ENCODE measurements at places on chromosomes 6 and 20. TPM values are rescaled to one million over a fixed set of nuclear protein-coding genes. Genes with fewer than 3 reads are reported as not detected.

The TUBE1 gene
- total RNA-seq, result 55.3 TPM

The POM121L2 gene
- not detected for total RNA-seq

The CYP39A1 gene
- total RNA-seq, result not detected

The OGFR gene
- total RNA-seq, result 53.9 TPM

The FABP7 gene
- not detected for total RNA-seq

The TXLNB gene
- 0.08 TPM for total RNA-seq

The MLIP gene
- total RNA-seq, result not detected

The BNIP5 gene
- total RNA-seq, result not detected

The C6orf47 gene
- 18.3 TPM for total RNA-seq

The GGTLC1 gene
- total RNA-seq, result not detected

The NMBR gene
- not detected for total RNA-seq

The PRRT1 gene
- total RNA-seq, result 0.37 TPM

The SYNDIG1 gene
- not detected for total RNA-seq

The SESN1 gene
- 3.9 TPM for total RNA-seq

The FAM209B gene
- 1.1 TPM for total RNA-seq

The BCAS1 gene
- total RNA-seq, result not detected

The EYS gene
- total RNA-seq, result not detected

The LKAAEAR1 gene
- 0.38 TPM for total RNA-seq

The ASIP gene
- total RNA-seq, result not detected

The KHDRBS2 gene
- not detected for total RNA-seq

The SLC17A4 gene
- total RNA-seq, result not detected

The NHLRC1 gene
- total RNA-seq, result 0.22 TPM

The BPIFB1 gene
- not detected for total RNA-seq

The BHLHE23 gene
- not detected for total RNA-seq

The MYO6 gene
- total RNA-seq, result 0.71 TPM

The PLN gene
- total RNA-seq, result not detected

The MUCL3 gene
- not detected for total RNA-seq

The RNF39 gene
- total RNA-seq, result not detected

The CST7 gene
- total RNA-seq, result 46.9 TPM

The TMEM170B gene
- total RNA-seq, result 1.2 TPM

The IP6K3 gene
- not detected for total RNA-seq

The FOXF2 gene
- total RNA-seq, result 0.08 TPM

The ADGRF4 gene
- not detected for total RNA-seq

The LYRM4 gene
- total RNA-seq, result 50.0 TPM

The HCK gene
- total RNA-seq, result not detected

The OR2H2 gene
- not detected for total RNA-seq

The ABHD12 gene
- total RNA-seq, result 22.6 TPM

The CHMP4B gene
- total RNA-seq, result 71.7 TPM

The CST4 gene
- not detected for total RNA-seq

The ECT2L gene
- not detected for total RNA-seq

The SIM1 gene
- not detected for total RNA-seq

The HTR1B gene
- total RNA-seq, result not detected

The CPNE5 gene
- total RNA-seq, result 0.52 TPM

The PKIG gene
- total RNA-seq, result 3.5 TPM

The SLC24A3 gene
- 0.05 TPM for total RNA-seq

The MDFI gene
- total RNA-seq, result not detected

The FBXO5 gene
- 10.6 TPM for total RNA-seq

The SSTR4 gene
- not detected for total RNA-seq

All from activated T-cell treated with anti-CD3 and anti-CD28 coated beads, Interleukin-2, amount 50 U/mL, for 4 hours (primary cell).